ENCODE measurements at places on chromosomes 5 and 9. TPM values are rescaled to one million over a fixed set of nuclear protein-coding genes. Genes with fewer than 3 reads are reported as not detected.
A peak's percentile ranks its signal among the peaks of the same experiment; 100 is the strongest.

- DNase-seq: no peak
- H3K4me3 ChIP-seq: no peak overlapping the region
- H3K27ac ChIP-seq: no peak overlapping the region
- H3K27me3 ChIP-seq: no peaks in the 10 kb centered on the region
- H3K36me3 ChIP-seq: no peaks in the 10 kb centered on the region
Observed at GRCh38 chr5:10695055-10695649, 65.9 kb downstream of the DAP start.

GRCh38 chr5:149796836-149797235, 66.7 kb downstream of the PPARGC1B start:
- H3K27me3 ChIP-seq: no peaks in the 10 kb centered on the region
- DNase-seq: no peak
- H3K27ac ChIP-seq: no peak overlapping the region
- peaks cover 56% of the 10 kb centered on the region for H3K4me1 ChIP-seq

- no peaks in the 10 kb centered on the region for H3K27me3 ChIP-seq
- no peaks in the 10 kb centered on the region for H3K36me3 ChIP-seq
- DNase-seq: no peak
- H3K27ac ChIP-seq: no peak overlapping the region
Observed at GRCh38 chr9:94981723-94982090, 255.2 kb downstream of the AOPEP start.

DNA sequence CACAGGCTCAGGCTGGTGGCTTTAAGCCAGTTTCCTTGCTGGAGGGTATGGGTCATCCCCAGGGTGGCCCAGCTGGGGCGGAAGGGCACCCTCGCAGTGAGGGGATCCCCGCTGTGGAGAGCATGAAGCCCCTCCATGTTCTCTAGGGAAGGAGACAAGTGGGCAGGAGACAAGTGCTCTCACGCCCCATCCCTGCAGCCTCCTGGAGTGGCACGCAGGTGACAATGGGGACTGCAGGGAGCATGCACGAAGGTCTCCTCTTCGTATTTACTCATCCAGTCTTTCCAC, 83.3 kb downstream of the GTF3C4 start:
- no peaks in the 10 kb centered on the region for H3K27me3 ChIP-seq
- no peak overlapping the region for H3K27ac ChIP-seq
- H3K4me1 ChIP-seq: no peaks in the 10 kb centered on the region
- no peaks in the 10 kb centered on the region for H3K36me3 ChIP-seq

DNA sequence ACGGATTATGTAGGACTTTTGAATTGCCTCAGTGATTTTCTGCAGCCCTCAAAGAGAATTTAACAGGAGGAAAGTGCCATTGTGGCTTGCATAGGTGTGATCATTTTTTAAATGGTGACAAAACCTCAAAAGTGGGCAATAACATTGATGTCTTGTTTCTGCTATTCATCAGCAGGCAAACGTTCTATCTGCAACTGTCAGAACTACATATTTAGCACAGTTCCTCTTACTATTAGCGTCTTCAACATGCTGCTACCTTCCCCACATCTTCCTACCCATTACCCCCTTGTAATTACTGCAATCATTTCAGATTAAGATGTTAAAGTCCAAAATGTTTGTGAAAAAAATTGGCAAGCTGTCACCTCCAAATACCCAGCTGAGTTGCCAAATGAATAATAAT, 254.6 kb downstream of the SMARCA2 start:
- no peaks in the 10 kb centered on the region for H3K27me3 ChIP-seq
- no peaks in the 10 kb centered on the region for H3K36me3 ChIP-seq
- peaks cover 9% of the 10 kb centered on the region for H3K4me1 ChIP-seq
- H3K4me3 ChIP-seq: no peak overlapping the region
- no peak overlapping the region for H3K27ac ChIP-seq

GRCh38 chr5:82641331-82642003, 363.3 kb upstream of the RPS23 start:
- no peak overlapping the region for H3K4me3 ChIP-seq
- no peak overlapping the region for H3K27ac ChIP-seq
- DNase-seq: no peak
- peaks cover 14% of the 10 kb centered on the region for H3K4me1 ChIP-seq

GRCh38 chr5:154244476-154244875, 53.9 kb downstream of the GALNT10 start:
- H3K4me3 ChIP-seq: no peak overlapping the region
- H3K4me1 ChIP-seq: no peaks in the 10 kb centered on the region
- H3K27me3 ChIP-seq: no peaks in the 10 kb centered on the region
- no peak overlapping the region for H3K27ac ChIP-seq
- DNase-seq: no peak

DNA sequence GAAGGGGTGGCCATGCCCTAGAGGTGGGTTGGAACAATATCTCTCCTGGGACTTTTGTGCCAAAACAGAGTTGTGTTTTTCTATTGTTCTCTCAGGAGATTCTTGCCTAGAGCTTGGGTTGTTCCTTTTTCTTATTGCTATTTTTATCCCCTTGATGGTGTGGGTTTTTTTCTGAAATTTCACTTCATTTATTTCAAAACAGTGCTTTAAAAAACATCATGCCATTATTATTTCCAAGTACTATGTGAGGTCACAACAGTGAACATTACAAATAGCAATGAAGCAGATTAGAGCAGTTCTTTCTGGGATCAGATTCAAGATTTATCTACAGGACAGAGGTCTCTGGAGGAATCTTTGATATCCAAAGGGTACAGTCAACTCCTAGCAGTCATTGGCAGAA, 76.6 kb downstream of the ACTBL2 start:
- H3K4me1 ChIP-seq: no peaks in the 10 kb centered on the region
- H3K36me3 ChIP-seq: no peaks in the 10 kb centered on the region
- H3K27me3 ChIP-seq: no peaks in the 10 kb centered on the region
- H3K27ac ChIP-seq: no peak overlapping the region

DNA sequence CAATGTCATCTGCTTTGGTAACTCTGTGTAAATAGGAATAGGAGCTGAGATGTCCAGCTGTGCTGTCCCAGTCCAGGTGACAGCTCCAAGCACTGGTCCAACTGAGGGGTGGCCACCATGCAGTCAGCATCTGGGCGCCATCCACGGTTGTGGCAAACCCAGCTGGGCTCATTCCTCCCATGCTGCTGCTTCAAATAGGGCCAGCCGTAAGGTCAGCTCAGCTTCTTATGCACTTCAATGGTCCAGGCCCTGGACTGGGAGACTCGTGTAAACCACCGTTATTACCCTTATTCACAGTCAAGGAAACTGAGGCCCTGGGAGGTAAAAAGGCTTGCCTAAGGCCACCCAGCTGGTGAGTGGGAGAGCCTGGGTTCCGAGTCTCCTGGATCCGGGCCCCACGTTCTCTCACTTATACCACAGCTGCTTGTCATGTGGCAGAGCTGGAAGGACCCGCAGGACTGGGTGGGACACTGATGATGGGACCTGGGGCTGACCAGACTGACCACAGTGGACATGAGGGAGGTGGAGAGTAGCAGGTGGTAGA, 38.7 kb upstream of the ANGPTL2 start:
- H3K36me3 ChIP-seq: no peaks in the 10 kb centered on the region
- H3K27me3 ChIP-seq: no peaks in the 10 kb centered on the region
- H3K27ac ChIP-seq: peak overlapping the region; percentile 87
- H3K4me1 ChIP-seq: peaks cover 40% of the 10 kb centered on the region

DNA sequence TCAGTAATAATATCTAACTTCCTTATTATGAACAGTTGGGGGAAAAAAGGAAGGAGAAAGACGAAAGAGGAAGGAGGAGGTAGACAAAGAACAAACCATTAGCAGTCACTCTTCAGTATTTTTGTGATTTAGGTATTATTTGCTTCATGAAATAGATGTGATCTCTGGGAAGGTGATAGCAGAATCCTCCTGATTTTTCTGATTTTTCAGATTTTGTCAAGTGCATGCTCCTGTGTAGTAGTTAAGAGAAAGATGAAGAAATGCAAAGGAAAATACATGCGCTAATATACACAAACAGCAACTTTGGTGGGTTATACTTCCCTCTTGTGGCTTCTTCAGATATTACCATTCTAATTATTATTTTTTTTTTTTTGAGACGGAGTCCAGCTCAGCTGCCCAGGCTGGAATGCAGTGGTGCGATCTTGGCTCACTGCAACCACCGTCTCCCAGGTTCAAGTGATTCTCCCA, 31.6 kb downstream of the LMNB1 start:
- no peak for DNase-seq
- H3K4me3 ChIP-seq: no peak overlapping the region
- H3K27me3 ChIP-seq: no peaks in the 10 kb centered on the region
- no peak overlapping the region for H3K27ac ChIP-seq

- peak; percentile 76 for DNase-seq
- peaks cover 13% of the 10 kb centered on the region for H3K4me1 ChIP-seq
- no peaks in the 10 kb centered on the region for H3K27me3 ChIP-seq
- H3K27ac ChIP-seq: no peak overlapping the region
- no peak overlapping the region for H3K4me3 ChIP-seq
Observed at GRCh38 chr5:135013947-135014570, 20.0 kb downstream of the PITX1 start.

Gene SLC34A3
- total RNA-seq: not detected

Gene MARVELD2
- 6.4 TPM for total RNA-seq

Gene SPATA31A1
- not detected for total RNA-seq

Gene SPRY4
- total RNA-seq: 13.5 TPM

Gene FST
- 5.6 TPM for total RNA-seq

Gene DNAI1
- not detected for total RNA-seq
